Activated T-helper 1 cell treated with anti-CD3 and anti-CD28 coated beads, Interleukin-2, amount 50 U/mL, for 16 hours (primary cell): ENCODE measurements at places on chromosomes 1 and 21.

GRCh38 chr1:44237721-44238457 is 24.6 kb downstream of the DMAP1 start:
- no peak for DNase-seq

DNA sequence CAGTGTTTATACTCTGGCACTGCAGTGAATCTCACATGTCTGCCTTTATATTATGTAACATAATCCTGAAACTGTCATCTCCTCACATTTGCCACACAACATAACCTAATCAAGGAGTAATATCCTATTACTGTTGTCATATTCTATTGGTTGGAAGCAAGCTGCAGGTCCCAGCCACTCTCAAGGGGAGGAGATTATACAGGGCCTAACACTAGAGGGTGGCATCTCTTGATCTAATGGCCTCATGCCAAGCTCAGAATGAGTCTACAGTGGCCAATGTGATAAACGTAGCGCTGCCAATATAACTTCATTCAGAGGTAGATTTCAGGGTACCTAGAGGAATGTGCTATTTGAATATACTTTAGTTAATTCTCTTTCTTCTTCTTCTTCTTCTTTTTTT is 166.8 kb downstream of the BACH1 start:
- no peak for DNase-seq

DNA sequence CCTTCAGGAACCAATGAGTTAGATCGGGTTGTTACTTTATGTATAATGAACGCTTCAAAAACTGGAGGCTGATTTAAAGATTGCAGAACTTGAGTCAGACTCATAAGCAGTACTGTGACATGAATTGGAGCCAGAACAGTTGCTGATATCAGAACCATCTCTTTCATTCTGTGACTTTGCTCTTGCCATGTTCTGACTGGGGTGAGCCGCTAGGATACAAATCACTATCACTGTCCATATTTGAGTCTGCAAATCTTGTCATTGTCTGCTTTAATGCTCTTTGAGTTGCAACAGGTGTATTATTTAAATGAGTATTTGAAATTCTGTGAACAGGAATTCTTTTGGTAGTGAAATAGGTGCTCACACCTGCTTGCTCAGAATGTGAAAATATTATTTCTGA is 52.5 kb downstream of the LRIG2 start:
- no peak for DNase-seq

DNA sequence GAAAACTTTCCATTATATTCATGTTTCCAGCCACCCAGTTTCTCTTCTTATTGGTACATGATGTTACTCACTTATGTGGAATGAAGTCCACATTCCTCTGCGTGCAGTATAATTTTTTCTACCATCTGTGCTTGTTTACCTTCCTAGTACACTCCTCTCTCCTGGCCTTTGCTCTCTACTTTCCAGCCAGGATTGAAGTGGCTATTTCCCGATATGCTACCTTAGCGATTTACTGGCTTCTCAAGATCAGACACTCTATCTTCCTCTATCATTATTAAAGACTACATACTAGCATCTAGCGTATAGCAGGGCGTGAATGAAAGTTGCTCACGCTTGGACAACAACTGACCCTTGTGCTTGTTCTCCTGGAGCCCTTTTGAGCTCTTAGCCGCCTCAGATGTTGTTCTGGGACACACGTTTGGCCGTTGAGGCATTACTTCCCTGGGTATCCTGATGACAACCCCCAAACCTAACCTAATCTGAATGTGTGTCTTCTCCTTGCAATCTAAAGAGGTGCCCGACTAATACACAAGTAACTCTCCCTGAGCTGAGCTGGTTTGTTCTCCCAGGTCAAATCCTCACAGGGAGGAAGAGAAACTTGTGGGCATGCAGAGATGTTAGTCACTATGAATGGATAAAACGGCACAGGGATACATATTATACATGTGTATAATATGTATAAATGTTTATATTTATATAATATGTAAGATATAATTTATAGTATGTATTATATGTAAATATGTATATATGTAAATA is 13.4 kb upstream of the MTARC2 start:
- DNase-seq, result no peak

DNA sequence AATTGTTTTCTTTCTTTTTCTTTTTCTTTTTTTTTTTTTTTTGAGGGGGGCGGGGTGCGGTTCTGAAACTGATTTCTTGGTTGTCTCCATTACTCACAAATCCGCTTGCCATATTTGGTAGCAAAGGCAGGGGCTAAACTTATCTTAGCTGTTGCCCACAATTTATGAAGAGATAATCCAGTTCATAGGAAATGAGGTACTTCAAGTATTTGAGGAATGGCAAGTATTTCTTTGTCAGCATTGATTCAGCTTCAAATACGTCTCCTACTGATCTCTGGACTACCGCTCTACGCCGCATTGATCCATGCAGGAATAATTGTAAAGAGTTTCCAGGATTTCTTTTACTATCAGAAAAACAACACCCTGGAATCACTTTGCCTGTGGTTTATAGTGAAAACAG is 289.2 kb upstream of the DPYD start:
- no peak for DNase-seq

GRCh38 chr1:213993929-213994328 is 6.2 kb downstream of the PROX1 start:
- DNase-seq, result no peak

- DNase-seq, result no peak
Measured at GRCh38 chr1:61504852-61505390, 220.0 kb downstream of the TM2D1 start.

DNA sequence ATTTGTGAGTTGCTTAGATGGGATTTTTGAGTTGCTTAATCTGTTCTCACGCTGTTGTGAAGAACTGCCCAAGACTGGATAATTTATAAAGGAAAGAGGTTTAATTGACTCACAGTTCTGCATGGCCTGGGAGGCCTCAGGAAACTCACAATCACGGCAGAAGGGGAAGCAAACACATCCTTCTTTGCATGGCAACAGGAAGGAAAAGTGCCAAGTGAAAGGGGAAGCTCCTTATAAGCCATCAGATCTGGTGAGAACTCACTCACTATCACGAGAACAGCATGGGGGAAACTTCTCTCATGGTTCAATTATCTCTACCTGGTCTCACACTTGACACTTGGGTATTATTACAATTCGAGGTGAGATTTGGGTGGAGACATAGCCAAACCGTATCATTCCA is 10.3 kb downstream of the CLIC6 start:
- DNase-seq, result no peak

DNA sequence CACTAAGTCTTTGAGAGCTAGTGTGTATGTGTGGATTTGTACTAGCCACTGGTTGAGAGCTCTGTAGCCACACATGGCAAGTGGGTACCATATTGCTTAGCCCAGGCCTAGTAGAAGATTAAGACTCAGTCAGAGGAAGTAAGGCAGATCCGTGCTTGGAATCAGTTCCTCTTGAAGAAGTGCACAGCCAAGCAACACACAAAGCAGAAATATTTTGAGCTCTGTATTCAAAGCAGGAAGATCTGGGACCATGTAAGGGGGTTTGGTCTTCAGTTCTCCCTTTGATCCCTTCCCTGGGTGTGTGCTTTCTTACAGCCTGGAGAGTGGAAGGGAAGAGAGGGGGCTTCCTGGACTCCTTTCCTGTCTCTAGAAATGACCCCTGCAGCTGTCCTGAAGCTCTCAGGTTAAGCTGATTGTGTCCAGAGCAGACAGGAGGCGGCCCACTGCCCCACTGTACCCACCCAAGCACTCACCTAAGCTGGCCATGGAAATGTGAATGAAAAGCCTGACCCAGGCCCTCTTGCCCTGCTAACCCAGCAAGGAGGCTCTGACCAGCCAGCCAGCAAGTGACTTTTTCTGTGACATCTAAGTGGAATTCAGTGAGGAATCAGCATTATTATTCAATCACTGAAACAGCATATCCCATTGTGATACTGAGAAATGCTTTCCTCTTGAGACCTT is 3.6 kb downstream of the ETS2 start:
- DNase-seq, result no peak

DNA sequence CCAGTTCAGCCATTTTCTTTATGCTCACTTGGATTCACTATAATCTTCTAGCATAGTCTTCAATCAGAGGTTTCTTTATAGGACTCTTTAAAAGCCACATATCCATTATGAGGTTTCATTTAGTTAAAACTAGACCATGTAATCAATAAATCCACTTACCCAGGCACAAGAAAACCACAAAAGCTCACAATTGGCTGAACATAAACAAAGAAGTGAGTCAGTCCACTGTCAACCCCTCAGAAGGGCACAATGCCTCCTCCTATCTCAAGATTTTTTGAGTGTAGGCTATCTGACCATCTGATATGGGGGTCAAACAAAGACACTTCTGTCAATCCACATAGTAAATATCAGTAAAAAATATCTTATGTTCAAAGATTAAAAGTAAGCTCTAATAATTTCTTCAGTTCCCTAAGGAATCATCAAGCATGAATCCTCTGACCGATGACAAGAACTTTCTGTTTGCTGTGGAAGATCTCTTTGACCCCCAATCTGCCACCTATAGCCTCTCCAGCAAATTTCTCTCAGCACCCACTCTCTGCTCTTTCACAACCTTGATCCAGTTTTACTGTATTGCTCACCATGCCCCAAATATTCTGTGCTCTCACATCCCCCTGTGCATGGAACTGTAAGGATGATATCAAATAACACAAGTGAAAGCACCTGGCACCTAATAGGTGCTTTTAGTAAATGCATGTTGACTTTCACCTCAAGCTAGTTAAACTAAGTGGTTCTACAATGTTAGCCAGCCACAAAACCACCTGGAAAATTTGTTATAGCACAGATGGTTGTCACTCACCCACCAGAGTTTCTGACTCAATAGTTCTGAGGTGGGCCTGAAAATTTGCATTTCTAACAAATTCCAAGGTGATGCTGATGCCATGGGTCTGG is 16.7 kb downstream of the RAB3B start:
- no peak for DNase-seq
